ENCODE measurements at places on chromosomes 7 and 10. TPM values are rescaled to one million over a fixed set of nuclear protein-coding genes. Genes with fewer than 3 reads are reported as not detected.

GRCh38 chr10:126387041-126387921 lies 996 bp downstream of the ADAM12 start:
- DNase-seq = peak; percentile 58

- no peak for DNase-seq
Measured at GRCh38 chr7:152392254-152392653, 43.5 kb downstream of the KMT2C start.

DNA sequence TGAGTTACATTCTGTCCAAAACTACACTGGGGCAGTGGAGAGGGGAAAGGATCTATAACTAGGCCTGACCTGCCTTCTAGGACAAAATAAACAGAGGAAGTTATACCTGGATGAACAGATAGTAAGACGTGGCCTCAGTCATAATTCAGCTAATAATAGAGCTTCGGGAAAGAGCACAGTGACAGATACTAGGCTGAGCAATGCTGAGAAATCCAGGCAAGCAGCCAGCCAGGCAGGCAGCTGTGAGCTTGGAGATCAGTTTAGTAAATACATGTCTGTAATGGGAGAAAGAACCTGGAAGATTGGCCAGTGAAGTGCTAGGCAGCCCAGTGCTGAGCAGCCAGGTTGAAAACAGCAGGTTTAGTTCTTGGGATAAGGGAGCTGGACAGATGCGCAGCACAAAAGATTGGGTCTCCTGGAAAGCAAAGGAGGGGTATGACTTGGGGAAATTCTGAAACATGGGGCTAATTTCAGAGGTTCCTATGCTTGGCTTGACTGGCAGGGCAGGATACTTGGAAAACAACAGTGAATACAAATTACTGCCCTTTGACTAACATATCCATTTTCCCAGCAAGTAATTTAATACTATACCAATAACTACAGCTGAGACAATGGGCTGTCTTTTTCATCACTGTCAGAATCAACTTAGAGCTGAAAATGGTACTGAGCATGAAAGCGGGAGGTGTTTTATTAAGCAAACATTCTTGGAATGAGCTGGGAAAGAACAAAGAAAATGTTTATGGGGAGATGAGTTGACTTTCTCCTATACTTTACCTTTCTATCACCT lies 140.8 kb downstream of the DGKB start:
- peak; percentile 89 for DNase-seq

DNA sequence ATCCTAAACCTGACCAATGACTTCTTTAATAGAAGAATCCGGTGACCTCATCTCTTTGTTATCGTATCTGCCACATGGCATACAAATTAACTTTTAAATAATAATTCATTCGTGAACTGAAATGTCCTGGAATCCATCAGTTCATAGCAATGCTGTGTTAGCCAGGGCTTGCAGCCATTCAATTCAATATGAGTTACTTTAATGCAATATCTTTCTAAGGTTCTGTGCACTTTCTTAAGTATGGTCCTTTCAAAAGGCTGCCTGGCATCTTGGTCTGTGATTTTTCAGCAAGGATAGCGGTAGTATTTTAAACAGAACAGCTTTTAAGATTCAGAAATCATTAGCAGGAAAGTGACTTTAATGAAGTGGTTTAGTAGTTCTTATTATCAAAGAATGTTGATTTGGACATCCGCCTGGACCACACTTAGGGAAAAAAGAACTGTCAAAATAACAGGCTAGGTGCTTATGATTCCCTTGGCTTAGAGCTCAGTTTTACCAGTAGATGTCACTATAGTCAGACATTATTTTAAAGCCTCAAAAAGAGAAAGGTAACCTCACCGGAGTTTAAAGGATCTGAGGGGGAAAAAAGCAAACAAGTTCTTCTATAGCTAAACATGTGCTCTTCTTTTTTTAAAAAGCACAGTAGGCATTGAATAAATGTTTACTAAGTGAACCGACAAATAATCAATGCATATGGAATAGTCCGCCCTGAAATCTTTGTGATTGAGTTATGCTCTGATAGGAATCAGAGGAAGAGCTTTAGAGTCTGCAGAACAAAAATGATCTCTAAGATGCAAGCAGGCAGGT lies 22.7 kb downstream of the SLC35G1 start:
- DNase-seq = no peak

DNA sequence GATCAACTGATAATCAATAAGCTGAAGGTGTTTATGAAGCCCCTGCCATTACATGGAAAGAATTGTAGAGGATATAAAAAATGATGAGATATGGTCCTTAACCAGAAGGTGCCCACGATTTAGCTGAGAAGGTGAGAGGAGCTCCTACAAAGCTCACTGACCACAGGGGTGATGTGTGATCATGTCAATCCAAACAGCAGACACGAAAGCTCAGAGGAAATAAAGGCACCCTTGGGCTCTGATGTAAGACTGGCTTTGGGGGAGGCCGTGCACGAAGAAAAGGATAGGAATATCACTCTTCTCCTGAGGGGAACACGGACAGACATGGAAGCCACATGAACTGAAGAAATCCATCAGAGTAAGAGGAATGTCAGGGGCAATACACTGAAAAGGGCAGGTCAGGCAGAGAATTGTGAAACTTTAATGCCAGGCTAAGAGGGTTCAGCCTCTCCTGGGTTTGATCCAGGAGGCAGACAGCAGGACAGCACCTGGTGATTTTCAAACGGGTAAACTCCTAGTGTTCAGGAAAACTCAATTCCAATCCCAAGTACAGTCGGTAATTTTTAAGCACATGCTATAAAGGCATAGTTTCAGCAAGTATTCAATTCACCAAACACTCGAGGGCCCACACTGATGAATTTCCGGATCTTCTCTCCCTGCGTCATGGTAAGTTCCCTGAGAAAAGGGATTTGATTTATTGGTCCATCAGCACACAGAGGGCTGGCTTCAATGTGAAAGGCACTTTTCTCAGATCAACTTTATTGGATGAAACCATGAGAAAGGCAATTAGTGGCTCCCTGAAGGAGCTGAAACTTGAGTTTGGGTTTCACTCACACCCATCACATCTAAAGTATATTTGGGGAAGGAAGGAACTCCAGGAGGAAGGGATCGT lies 163.8 kb downstream of the PRPF18 start:
- no peak for DNase-seq

- DNase-seq = no peak
Measured at GRCh38 chr10:62305813-62306212, 37.2 kb upstream of the RTKN2 start.

Gene VPS37D
- polyA plus RNA-seq = 0.42 TPM

Gene GPR85
- polyA plus RNA-seq = 0.09 TPM

Gene RNF32
- not detected for polyA plus RNA-seq

Gene PROSER2
- polyA plus RNA-seq = 0.63 TPM

Gene C7orf25
- 5.6 TPM for polyA plus RNA-seq

Gene PARD3
- 20.2 TPM for polyA plus RNA-seq

Gene TMEM229A
- polyA plus RNA-seq = not detected

Data from psoas muscle (tissue), 8 donors.